ENCODE measurements at places on chromosomes 7 and 10. TPM values are rescaled to one million over a fixed set of nuclear protein-coding genes. Genes with fewer than 3 reads are reported as not detected.

Gene GNB2
- total RNA-seq: 49.5 TPM

Gene PVRIG
- total RNA-seq: 0.13 TPM

- H3K27me3 ChIP-seq: no peaks in the 10 kb centered on the region
- DNase-seq: no peak
- no peaks in the 10 kb centered on the region for H3K36me3 ChIP-seq
These were observed 87.4 kb downstream of the CCDC3 start for GRCh38 chr10:12914111-12914510.

DNA sequence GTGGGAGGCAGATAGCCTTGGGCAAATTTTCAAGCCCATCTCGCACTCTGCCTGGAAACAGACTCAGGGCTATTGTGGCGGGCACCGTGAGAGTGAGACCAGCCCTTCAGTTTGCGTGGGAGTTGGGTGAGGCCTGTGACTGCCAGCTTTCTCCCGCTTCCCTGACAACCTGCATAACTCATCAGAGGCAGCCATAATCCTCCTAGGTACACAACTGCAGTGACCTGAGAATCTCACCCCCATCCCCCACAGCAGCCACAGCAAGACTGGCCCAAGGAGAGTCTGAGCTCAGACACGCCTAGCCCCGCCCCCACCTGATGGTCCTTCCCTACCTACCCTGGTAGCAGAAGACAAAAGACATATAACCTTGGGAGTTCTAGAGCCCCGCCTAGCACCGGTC is 275.4 kb downstream of the GRID1 start:
- H3K4me3 ChIP-seq: no peak overlapping the region
- no peak for DNase-seq
